NCI-H510A treated with DMSO at 0.1 percent for 48 hours (cell line): ENCODE measurements at places on chromosomes 16 and 17.

DNA sequence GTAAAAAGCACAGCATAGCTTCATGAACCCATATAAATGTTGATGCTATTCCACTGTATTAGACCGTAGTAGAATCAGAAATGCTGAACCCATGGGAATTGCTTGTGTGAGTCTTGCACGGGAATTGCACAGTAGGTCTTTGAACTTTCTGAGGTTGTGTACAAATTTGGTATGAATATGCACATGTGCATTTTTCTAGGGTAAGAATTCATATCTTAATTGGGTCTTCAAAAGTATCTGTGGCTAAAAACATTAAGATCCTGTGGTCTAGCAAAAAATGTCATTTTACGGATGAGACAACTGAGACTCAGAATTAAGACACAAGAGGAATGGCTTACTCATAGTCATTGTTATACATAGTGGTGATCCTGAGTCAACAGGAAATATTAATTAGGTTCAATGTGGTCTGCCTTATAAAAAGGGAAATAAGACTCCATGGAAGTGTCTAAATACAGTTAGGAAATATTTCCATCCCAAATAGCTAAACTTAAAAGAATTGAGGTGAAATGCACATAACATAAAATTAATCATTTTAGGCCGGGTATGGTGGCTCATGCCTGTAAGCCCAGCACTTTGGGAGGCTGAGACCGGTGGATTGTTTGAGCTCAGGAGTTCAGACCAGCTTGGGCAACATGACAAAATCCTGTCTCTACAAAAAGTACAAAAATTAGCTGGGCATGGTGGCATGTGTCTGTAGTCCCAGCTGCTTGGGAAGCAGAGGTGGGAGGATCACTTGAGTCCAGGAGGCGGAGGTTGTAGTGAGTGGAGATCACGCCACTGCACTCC lies 22.8 kb downstream of the TAOK1 start:
- no peak for DNase-seq

- DNase-seq, result no peak
Measured at GRCh38 chr17:66313995-66314659, 11.7 kb downstream of the PRKCA start.

DNA sequence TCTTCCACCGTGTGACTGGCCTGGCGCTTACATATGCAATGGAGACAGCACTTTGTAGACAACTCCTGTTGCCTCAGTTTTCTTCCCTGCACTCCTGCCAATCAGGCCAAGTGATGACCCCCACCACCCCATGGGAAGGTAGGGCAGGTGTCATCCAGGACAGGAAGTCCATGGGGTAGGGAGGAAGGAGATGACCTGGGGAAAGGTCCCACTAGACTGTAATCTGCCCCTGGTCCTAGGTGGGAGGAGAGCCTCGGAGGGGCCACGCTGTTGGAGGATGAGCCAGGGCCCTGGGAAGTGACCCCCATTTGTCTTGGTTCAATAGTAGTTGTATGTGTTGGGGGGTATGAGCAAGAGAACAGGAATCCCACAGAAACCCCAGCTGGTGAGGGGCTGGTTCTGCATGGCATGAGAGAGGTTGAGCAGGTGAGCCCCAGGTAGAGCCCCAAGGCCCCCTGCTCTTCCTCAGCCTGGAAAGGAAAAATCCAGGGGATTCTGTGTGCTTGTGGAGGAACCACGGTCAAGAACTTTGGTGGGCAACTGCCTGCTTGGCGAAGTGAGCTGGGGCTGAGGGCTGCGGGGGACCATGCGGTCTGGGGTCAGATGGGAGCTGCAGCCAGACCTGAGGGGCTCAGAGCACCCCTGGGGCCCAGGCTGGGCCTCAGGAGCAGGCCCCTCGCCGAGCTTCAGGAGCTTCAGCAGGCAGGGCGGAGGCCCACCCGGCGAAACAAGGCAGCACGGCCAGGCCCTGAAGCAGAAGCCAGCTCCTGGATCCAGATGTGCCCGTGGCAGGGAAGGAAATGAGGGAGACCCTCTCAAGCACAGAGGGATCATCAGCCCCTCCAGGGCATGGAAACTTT lies 50.7 kb downstream of the NT5M start:
- DNase-seq, result no peak

- DNase-seq, result no peak
Measured at GRCh38 chr17:35963663-35964062, 17.6 kb downstream of the CCL16 start.

DNA sequence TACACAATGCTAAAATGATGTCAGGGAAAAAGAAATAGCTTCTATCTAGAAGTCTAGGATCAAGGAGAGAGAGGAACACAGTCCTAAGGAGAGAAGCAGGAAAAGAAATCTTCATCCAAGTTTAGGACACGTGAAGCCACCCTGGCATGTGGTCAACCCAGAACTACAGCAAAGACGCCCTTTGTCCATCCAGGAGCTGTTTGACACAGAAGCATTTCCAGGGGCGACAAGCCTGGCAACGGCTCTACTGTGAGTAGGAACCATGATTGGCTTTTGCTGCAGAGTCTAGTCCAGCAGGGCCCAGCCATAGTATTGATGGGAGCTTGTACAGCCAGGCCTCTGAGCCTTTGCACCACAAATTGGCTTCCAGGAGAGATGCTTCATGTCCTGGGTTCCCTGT lies 185.4 kb upstream of the RPL38 start:
- DNase-seq, result no peak

DNA sequence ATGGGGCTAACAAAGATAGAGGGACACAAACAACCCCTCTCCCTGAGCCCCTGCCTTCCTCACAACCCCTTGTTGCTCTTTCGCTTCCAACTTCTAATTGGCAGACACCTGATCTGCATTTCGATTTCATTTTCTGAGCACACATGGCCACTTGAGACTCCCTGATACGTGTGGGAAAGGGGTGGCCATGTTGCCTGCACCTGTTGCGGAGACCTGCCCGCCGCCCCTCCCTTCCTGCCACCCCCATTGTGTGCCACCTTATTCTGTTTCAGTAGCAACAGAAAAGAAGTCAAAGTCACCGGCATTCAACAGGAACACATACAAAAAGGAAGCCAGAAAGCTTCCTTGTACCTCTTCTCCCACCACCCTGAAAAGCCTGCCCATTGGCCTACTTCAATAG lies 254.7 kb upstream of the SOX9 start:
- DNase-seq, result no peak

DNA sequence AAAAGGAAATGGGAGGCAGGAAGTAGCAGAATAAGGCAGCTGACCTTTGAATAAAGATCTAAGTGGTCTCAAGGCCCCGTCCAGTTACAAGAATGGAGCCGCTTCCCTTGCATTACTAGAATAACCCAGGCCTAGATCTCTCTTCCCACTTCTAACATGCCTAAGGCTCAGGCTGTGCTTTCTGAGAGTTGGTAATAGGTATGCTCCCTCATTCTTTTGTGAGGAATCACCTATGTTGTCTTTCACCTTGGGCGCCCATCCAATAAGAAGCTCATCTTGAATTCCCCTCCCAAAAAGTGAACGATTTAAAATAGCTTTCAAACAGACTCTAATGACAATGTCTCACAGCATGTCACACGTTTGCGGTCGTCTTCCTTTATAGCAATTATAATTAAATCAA lies 101.2 kb downstream of the KCNJ2 start:
- DNase-seq, result no peak

- no peak for DNase-seq
Measured at GRCh38 chr17:33464669-33465280, 171.7 kb upstream of the ASIC2 start.
